ENCODE measurements at places on chromosomes 3 and 15. TPM values are rescaled to one million over a fixed set of nuclear protein-coding genes. Genes with fewer than 3 reads are reported as not detected.

CLDN16 gene
- 2.5 TPM for total RNA-seq

PDZRN3 gene
- total RNA-seq = not detected

RARRES1 gene
- 1.3 TPM for total RNA-seq

ADGRG7 gene
- not detected for total RNA-seq

CLDN18 gene
- not detected for total RNA-seq

CYP8B1 gene
- not detected for total RNA-seq

LINGO1 gene
- total RNA-seq = 0.18 TPM

STRIT1 gene
- total RNA-seq = not detected

MINAR1 gene
- total RNA-seq = 0.29 TPM

DLEC1 gene
- not detected for total RNA-seq

ENTPD3 gene
- 0.24 TPM for total RNA-seq

BNC1 gene
- 6.6 TPM for total RNA-seq

CHRNA3 gene
- not detected for total RNA-seq

GPR15 gene
- not detected for total RNA-seq

DNA sequence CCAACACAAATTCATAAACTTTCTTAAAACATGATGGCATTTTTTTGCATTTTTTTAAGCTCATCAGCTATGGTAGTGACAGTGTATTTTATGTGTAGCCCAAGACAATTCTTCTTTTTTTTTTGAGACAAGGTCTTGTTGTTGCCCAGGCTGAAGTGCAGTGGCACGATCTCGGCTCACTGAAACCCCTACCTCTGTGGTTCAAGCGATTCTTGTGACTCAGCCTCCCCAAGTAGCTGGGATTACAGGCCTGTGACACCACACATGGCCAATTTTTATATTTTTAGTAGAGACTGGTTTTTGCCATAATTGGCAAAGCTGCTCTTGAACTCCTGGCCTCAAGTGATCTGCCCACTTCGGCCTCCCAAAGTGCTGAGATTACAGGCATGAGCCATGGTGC, 17.3 kb upstream of the USP50 start:
- DNase-seq = no peak

DNA sequence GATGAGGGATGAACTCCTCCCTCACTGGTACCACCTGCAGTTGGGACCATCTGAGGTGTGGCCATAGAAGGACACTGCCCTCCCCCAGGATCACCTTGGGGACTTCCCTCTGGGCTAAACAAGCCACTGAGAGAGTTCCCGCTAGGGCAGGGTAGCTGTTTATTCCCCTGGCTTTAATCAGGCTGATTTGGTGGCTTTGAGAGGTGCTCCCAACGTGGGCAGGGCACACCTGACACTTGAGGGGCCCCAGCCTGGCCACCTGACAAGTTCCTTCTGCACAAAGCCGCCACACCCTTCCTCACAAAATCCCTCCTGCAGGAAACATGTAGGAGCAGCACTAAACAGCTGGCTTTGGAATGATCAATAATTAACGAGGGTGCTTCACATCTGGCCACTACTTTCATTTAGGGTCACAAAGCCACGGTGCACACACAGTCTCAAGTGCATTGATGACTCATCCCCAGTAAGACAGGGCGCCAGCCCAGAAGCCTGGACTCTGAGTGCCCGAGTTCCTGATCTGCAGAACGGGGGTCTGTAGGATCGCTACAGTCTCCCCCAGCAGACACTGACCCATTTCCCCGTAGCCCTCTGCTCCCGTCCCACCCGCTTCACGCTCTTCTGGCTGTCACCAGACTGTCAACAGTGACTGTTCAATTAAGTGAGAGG, 75.1 kb downstream of the ATP10A start:
- no peak for DNase-seq

DNA sequence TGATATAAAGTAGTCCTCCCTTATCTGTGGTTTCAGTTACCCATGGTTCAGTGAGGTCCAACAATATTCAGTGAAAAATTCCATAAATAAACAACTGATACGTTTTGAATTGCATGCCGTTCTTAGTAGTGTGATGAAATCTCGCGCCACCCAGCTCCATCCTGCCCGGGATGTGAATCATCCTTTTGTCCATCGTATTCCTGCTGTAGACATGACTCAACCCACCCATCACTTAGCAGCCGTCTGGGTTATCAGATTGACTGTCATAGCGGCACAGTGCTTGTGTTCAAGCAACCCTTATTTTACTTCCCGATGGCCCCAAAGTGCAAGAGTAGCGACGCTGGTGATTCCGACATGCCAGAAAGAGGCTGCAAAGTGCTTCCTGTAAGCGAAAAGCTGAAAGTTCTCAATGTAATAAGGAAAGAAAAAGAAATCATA, 48.0 kb upstream of the MEX3B start:
- DNase-seq = peak; percentile 34

DNA sequence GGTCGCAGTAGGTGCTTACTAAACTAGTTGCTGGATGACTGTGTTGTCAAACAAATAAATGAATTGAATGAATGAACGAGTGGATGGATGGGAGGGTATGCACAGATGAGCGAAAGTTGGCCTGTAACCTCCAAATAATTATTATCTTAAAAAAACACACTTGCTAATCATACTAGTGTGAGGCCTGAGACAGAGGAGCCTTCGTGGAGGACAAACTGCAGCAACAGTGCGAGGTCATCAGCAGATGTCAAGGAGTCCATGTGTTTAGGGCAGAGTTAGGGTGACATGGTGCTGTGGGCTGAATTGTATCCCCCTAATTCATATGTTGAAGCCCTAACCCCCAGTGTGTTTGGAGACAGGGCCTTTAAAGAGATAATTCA, 24.4 kb downstream of the CORO2B start:
- no peak for DNase-seq

GRCh38 chr3:69970827-69971226, 28.7 kb upstream of the SAMMSON start:
- DNase-seq = no peak

- DNase-seq = peak; percentile 55
Observed at GRCh38 chr3:158434412-158435038, 136.5 kb upstream of the MLF1 start.

DNA sequence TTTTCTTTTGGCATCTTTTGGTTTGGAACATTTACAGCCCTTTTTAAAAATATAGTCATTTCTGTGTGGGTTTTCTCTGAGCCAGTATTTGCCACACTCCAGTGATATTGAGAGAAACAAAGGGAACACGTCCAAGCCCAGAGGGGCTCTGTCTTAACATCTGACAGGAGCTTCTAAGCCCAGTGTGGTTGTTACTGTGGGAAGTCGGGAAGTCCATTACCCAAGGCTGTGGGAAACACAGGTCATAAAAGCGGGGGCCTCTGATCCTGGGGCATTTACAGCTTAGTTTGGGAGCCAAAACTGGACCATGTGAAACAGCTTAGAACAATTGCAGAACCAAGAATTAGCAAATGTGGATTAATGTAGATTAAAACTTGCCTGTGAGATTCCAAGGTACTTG, 123.0 kb downstream of the PTPRG start:
- DNase-seq = no peak

- DNase-seq = no peak
Observed at GRCh38 chr3:128617270-128617556, 33.4 kb downstream of the RPN1 start.

DNA sequence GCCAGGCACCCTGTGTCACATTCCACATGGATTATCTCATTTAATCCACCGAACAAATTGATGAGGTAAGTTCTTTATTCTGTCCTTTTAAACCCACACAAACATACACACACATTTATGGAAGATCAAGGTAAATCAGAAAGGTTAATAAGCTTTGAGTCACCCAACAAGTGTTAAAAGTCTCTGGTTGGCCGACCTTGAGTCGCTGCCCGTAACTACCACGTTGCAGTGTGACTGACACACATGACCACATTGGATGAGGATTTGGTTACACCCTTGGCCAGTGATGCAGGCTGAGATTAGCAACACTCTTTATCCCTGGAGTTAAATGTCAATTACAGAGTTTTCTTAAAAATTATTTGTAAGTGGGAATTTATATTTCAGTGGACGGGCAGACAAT, 19.2 kb downstream of the FOXP1 start:
- no peak for DNase-seq

- no peak for DNase-seq
Observed at GRCh38 chr3:34268032-34268709, 469.7 kb downstream of the PDCD6IP start.

DNA sequence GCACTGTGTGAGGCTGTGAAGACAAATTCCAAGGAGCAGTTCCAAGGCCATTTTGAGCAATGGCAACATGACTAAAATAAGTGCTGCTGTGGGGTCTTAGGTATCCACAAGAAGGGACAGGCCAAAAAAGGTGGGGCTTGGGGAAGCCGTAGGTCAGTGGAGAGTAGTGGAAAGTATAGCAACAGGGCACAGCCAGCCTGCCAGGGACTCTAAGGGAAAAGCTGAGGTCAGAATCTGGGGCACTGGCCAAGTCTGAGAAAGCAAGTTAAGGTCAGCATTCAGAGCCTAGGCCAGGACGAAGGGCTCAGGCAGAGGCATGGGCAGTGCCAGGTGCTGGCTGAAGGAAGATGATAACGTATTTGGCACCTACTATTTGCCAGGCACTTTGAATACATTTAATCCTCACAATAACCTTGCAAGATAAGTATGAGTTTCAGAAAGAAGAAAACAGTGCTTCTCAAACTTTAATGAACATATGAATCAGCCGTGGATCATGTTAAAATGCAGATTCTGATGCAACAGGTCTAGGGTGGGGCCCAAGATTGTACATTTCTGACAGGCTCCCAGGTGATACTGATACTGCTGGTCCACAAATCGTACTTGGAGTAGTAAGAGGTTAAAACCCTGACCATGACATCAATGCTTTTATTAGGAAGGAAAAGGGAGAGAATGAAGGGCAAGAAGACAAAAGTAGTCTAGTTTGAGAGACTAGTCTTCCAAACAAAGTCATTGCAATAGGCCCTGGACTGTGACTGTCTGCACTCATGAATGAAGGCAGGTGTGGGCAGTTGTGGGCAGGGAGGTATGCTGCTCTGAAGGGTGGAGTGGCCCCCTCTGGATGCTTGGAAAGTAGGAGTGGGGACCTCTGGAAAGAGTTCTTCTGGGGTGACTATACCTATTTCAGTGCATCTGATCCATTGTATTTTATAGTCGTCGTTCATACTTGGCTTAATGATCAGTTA, 106.3 kb upstream of the ANKRD28 start:
- DNase-seq = no peak

GRCh38 chr3:197463279-197463678, 92.5 kb downstream of the BDH1 start:
- no peak for DNase-seq

DNA sequence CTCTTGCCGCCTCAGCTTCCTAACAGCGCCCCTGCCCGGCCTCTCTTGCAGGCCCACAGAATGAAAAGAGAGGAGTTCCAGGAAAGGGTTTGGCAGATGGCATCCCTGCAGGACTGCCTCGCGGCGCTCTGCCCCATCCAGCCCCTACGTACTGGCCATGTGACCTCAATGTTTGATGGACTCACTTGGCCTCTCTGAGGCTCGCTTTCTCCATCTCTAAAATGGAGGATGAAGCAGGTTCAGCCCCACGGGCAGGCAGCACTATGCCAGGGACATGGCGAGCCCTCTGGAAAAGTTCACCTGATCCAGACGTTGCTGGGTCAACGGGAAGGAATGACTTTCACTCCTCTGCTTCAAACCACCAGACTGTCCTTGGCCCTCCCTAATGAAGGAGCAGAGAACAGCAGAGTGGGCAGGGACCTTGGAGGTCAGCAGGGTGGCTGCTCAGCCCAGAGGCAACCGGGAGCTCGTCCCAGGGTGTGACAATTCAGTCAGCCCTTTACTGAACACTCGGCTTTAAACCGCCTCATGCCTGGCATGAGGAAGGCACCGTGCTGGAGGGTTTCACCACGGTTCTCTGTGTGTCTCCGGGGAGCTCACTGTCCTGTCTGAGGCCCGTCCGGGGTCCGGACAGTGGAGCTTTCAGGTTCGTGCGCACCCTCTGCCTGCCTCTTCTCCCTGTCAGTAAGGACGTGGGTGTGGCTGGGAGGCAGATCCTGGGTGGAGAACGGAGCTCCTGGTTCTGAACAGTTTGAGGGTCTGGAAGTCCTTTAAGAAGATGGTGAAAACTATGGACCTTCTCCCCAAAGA, 101.3 kb downstream of the LINGO1 start:
- no peak for DNase-seq

- no peak for DNase-seq
Observed at GRCh38 chr3:78988324-78988723, 779.5 kb downstream of the ROBO1 start.

DNA sequence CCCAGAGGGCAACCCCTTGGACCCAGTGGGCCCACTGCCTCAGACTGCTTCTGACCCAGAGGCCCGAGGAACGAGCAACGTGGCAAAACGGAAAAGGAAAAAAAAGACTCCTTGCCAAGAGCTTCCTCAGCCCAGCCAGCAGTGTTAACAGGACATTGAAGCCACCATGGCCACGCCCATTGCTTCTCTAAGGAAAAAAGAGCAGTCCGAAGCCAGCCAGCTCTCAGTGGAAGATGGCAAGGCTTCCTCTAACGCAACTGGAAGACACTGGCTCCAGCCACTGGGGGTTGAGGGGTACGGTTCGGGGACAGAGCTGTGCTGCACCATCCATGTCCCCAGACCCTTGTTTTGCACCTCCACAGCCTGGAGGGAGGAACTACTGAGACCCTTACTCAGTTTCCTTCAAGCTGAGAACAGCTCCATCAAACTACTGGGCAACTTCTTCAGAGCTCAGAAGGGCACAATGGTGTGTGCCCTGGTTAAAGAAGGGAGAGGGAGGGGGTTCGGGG, 10.7 kb downstream of the BMF start:
- no peak for DNase-seq

GRCh38 chr3:45746777-45747622, 49.3 kb downstream of the SLC6A20 start:
- DNase-seq = no peak

- DNase-seq = no peak
Observed at GRCh38 chr3:59753808-59754450, 704.1 kb upstream of the CFAP20DC start.

DNA sequence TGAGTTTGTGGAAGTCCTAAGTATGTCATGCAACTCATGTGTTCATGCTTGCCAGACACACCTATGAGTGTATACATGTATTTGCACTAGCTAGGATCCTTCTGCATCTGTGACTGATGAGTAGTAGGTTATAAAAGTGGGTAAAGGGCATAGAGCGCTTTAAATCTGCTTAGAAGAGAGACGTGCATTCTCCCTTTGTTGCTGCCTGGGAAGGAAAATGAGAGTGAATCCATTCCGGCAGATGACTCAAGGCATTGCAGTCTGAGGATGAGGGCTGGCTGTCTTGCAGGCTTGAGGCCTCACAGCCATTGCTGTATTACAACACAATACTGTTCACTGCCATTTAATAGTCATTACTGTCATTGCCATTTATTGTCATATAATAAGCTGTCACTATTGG, 120.8 kb upstream of the UMPS start:
- no peak for DNase-seq

- no peak for DNase-seq
Observed at GRCh38 chr3:30440880-30441279, 165.5 kb upstream of the TGFBR2 start.

GRCh38 chr3:138456961-138457862, 22.8 kb downstream of the ESYT3 start:
- DNase-seq = no peak

DNA sequence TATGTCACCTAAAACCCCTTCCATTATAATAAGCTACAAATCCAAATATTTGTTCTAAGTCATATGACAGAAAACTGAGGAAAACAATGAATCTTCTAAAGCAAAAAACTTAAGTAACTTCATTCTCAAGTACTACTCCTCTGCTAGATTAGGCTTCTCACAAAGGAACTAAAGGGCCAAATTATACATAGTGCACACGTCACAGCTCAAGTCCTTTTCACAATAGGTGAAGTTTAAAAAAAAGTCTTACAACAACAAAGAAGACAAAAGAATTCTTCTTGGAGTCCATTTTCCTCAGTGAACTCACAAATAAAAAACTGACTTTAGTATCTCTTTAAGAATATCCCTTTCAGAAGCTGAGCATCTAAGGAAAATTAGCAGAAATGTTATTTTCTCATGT, 479.9 kb downstream of the MAGI1 start:
- no peak for DNase-seq
